ENCODE measurements at places on chromosomes 16 and 17.

DNA sequence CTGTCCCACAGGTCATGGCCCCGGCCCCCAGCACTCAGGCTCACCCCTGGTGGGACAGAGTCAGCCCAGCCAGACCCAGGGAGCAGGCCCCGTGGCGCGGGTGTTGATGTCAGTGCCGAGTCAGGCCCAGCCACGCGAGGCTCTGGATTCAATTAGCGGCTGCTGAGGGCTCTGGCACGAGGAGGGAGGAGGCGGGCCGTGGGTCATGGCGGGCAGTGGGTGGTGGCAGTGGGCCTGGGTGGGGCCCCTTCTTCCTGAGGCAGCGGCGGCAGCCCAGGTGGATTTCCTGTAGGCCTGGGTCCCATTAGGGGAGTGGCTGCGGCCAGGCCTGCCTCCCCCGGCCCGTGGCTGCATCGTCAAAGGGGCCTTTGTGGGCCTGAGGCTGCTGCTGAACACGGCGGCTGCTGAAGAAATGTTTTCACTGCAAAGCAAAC is 12.9 kb downstream of the VASN start:
- no peak for DNase-seq

GRCh38 chr17:47810200-47810821 is 11.3 kb downstream of the OSBPL7 start:
- peak; percentile 34 for DNase-seq

DNA sequence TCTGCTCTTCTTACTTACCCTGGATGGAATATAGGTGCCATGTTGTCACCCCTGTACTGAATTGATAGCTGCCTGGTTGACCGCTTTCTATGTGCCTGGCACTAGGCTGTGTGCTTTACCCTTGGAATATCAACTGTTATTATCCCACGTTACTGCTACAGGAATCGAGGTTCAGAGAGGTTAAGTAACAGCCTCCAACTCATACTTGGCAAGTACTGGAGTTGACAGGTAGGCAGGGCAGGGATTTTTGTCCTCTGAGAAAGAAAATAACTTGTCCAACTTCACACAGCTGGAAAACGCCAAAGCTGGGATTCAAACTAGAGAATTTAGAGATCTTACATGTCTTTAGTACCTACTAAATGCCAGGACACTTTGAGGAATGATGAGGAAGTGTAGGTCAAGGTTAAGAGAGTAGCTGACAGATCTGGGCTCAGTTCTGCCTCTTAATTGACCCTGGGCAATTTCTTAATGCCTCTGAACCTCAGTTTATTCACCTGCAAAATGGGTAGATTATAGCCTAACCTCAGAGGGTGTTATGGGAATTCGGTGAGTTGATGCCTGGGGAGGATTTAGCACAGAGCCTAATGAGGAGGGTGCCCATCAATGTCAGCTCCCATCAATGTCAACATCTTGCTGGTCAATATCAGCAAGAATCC is 25.8 kb downstream of the ITPRIPL2 start:
- no peak for DNase-seq

DNA sequence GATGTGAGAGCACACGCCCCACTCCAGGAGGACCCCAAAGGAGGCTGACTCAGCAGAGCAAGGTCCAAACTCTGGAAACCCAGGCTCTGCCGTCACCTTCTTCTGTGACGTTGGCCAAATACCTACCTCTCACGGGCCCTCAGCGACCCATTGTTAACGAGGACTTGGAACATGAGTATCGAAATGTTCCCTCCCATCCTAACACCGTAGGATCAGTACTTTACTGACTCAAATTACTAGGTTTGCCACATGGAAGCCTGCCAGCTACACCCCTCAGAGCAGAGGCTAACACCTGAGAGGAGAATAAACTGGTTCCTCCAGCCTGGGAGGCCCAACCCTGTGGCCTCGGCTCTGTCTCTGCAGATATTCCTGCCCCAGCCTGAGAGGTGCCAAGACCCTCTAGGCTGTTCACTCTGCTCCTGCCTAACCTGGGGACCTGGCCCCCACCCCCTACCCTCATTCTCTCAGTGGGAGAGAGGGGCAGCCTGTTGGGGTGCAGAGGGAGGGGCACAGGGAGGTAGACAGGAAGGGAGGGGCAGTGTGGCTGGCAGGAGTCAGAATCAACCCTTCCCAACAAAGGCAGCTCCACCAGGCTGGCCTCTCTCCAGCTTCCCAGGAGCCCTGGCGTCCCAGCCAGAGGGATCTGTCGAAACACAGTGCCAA is 4.4 kb downstream of the PITPNM3 start:
- DNase-seq: no peak

DNA sequence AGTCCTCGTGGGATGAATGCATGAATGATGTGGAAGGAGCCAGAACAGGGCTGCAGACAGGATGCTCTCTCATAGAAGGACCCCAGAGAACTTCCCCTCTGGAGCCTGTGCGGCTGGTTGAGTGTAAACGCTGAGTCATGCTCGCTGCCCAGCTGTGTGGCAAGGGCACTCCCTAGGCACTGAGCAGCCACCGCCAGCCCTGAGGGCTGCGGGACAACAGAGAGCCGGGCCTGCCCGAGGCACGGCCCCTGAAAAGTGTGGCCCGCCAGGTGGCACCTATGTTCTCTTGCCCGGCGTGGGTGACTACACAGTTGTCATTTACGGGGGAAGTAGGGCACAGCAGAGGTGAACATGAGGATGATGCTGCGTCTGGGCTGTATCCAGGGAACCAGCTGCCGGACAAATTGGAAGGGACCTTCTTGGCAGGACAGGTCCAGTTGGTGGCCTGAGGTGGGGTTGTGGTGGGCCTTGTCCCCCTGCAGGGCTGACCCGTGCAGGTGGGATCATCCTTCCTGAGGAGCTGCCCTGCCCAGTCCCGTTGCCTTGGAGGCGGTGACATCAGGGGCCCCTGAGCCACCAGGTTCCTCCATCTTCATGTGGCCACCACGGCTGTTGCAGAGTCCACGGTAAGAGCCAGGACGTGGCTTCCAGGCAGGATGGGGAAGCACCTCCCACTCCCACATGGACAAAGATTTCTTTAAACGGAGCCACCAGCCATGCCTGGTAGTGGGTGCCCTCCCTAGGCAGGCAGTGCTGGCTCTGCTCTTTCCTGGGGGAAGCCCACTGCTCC is 94.8 kb upstream of the CBX4 start:
- peak; percentile 51 for DNase-seq

GRCh38 chr16:72917051-72917450 is 130.9 kb downstream of the ZFHX3 start:
- DNase-seq: no peak

- no peak for DNase-seq
These were observed 25.8 kb downstream of the COX4I1 start for GRCh38 chr16:85825326-85825725.

DNA sequence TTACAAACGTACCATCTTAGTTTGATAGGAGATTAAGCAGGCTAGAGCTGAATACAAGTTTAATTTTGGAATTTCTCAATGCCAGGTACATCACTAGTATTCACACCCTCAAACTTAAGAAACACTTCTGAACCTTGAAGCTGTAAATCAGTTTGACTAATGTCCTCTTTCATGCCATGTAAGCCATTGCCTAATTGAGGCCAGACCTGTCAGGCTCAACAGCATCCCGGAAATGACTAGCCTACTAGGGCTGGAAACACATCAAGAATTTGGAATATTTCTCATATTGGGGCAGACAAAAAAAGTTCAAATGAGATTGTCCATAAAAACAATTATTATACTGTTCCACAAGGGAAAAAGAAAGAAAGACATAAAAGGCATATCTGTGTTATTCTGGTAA is 1.7 kb downstream of the USP32 start:
- DNase-seq: no peak

DNA sequence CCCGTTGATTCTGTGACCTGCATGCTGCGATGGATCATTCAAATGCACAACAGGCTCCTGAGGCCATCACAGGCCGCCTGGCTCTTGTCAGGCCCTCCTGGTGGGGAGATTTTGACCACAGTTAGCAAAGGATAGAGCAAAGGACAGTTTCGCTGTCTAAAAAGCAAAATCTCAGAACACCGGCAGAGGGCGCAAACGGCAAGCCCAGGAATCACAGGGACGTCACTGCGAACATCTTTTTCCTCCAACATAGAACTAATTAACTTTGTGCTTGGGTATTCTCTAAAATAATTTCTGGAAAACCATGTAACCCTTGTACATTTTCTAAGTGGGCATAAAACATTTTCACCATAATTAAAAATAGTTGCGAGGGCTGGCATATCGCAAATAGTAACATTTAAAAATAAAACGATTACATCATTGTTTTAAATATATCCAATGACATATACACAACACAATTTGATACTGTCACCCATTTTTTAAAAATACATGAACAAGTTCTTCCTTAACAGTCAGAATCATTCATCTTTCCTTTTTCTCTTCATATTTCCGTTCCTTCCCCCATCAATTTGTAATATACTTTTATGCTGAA is 19.7 kb upstream of the SLC47A1 start:
- DNase-seq: peak; percentile 63

- peak; percentile 22 for DNase-seq
These were observed 147.9 kb upstream of the NOL11 start for GRCh38 chr17:67569873-67570272.
